Activated CD4-positive, alpha-beta T cell treated with anti-CD3 and anti-CD28 coated beads, Interleukin-2, amount 50 U/mL, for 16 hours (primary cell): ENCODE measurements at places on chromosomes 13 and 19.

DNA sequence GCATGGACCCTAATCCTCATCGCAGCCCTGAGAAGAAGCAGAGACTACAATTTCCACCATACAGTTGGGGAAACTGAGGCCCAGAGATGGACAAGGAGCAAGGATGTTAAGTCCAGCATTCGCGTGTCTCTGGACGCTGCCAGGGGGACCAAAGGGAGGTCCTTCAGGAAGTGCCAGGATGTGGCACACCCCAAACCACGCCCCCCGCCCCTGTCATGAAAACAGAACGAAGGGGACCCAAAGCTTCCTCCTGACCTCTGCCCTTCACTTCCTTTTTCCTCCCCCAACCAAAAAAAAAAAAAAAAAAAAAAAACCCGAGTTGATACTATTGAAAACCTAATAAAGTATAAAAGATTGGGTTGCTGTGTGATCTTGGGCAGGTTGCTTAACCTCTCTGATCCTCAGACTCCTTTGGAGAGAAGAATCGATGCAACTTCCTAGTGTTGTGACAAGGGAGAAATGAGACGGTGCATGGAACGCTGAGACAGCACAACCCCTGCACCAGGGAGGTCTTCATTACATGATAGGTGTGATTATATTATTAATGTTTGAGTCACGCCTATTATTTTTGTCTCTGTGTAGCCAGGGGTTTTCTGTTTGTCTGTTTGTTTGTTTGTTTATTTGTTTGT is 2.7 kb upstream of the ZBTB7A start:
- DNase-seq, result peak; percentile 68

DNA sequence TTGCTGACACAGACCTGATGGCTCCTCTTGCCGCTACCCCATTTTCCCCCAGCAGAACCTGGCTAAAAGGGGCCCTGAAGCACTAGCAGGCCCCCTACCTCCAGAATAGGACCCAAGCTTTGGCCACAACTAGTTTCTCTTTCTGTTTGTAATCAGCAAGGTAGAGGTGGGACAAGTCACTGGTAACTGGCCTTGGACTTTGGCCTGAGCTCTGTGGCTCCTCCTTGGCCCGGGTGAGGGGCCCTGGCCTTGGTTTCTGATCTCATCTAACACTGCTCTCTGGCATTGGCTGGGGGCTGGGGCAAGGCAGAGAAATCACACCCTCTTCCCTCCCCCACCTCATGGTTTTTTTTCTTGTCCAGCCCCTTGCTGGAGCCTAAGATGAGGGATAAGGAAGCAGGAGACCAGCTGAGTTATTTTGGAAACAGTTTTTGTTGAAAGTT is 2.1 kb downstream of the CALM3 start:
- no peak for DNase-seq

DNA sequence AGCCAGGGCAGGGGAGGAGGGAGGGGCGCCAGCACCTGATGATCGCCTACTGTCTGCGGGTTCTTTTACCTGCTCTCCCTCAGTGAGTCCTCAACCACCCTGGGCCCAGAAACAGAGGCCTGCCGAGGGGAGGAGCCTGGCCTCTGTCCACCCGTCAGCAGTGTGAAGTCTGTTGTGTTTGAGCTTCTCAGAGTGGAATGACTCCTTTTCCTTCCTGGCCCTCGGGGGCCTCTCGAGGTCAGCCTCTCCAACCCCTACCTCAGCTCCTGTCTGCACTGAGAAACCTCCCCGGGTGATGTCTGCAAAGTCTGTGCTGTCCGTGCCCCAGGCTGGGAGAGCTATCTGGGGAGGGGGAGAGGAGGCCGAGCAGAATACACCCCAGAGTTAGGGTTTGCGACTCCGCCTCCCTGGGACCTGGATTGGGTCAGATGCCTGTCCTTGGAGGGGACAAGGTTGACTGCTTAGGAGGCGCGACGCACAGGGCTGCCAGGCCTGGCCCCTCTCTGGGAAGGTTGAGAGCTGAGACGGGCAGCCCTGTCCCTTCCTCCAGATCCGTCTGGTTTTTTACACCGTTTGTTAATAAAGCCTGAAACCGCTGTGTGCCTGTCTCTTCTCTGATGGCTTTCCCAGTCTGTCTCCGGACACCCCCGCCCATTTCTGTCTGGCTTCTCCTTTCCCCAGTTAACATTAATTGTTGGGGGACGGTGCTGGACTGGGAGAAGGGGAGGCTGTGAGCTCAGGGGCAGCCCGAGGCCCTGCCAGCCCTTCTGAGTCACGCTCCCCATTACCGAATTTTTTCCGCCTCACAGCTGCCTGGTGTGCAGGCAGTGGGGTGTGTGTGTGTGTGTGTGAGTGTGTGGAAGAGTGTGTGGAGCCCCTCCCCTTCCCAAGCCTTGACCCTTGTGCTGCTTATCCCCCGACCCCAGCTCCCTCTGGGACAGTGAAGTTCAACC is 989 bp upstream of the SSC5D start:
- peak; percentile 40 for DNase-seq

GRCh38 chr13:108996430-108996829 is 367.0 kb downstream of the MYO16 start:
- no peak for DNase-seq

DNA sequence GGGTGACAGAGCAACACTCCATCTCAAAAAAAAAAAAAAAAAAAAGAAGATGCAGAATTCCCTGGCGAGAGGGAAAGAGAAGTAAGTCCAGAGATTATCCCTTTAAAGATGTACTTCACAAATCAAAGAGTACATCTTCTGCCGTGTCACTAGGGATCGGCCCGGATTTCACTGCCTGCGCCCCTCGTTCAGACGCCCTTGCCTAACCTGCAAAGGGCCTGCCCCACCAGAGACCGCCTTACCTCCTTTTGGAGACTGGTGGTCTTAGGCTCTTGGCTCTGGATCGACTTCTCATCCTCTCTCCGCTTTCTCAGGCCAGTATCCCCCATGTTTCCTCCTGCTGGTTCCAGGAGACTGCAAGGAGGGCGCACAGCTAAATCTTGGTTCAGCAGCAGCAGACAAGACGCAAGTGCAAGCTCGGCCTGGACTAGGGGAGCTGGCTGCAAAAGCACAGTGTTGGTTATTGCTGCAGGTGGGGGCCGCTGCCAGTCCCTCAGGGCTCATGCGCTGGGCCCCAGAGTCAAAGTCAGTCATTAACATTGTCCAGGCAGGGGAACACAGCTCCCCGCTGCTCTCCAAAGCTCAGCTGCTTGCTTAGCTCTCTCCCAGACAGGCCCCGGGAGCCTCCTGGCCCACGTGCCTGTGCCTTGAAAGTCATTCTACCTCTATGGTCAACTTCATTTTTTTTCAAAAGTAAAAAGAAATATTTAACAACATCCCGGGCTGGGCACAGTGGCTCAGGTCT is 1.2 kb downstream of the SLC7A9 start:
- DNase-seq, result no peak

DNA sequence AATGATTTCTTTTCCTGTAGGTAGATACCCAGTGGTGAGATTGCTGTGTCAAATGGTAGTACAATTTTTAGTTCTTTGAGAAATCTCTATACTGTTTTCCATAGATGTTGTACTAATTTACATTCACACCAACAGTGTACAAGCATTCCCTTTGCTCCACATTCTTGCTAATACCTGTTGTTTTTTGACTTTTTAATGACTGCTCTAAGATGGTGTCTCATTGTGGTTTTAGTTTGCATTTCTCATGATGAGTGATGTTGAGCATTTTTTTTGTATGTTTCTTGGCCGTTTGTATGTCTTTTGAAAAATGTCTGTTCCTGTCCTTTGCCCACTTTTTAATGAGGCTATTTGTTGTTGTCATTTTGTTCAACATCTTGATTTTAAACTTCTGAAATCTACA is 103.3 kb downstream of the DGKH start:
- no peak for DNase-seq

- peak; percentile 81 for DNase-seq
Measured at GRCh38 chr19:2469102-2469914, 6.6 kb upstream of the GADD45B start.

GRCh38 chr19:12647047-12647446 is 19.5 kb downstream of the MAN2B1 start:
- DNase-seq, result no peak

DNA sequence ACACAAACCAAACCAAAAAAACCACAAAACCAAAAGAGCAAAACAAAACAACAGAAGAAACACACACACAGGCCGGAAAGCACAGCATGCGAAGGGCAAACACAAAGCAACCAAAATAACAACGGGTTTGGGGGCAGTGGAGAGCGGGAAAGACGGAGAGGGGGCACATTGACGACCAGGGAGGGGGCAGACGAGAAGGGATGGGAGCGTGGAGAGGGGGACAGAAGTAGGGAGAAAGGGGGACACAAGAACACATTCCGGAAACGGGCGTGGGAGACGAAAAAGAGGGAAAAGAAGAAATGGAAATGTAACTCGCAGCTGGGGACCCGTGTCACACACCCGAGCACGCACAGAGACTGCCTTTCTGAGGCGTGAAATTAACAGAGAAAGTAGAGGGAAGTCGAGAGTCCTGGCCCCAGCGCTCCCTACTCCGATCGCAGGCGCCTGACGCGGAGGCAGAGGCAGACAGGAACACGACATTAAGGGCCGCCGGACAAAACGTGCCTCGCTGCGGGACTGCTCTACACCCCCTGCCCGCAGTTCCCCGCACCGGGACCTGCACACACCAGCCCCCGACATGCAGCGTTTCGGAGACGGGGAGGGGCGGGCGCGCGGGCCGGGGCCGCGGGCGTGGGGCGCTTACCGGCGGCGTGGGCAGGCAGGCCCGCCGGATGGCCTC is 652 bp downstream of the POU4F1 start:
- DNase-seq, result no peak

DNA sequence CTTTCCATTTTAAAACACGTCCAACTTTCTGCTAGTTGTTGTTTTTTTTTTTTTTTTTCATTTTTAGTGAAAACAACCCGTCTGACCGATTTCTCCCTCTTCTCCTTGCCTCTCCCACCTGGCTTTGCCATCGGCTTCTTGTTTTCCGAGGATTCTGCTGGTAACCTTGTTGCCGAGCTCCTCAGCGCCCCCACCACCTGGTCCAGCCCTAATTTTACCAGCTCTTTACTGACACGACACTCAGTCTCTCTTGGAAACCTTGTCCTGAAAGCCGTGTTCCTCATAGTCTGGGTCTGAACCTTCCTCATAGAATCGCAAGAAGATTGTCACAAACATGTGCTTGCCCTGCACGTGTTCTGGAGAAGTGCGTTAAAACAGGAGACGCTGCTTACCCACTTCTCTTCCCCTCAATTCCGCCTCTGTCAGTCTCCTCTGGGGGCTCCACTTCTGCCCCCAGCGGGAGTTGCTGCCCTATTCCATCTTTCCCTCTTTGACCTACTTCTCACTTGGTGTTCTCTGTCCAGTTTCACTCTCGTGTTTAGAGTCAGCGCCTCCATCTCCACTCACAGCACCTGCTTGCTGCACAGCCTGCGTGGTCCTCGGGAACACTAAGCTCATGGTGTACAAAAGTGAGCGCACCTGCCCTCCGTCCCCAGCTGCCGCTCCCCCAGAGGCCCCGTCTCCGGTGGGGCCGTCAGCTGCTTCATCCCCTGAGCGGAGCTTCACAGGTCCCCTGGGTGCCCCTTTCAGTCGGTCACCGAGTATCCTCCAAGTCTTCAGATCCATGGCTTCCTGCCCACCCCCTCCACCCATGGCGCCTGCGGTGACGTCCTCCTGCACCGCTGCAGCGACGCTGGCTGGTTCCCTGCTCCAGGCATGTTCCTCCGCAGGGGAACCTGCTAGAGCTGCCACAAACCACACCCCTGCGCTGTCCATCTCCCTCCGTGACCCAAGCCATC is 65.1 kb downstream of the TM9SF2 start:
- no peak for DNase-seq

- no peak for DNase-seq
Measured at GRCh38 chr19:14768001-14768400, 10.4 kb downstream of the ADGRE2 start.

DNA sequence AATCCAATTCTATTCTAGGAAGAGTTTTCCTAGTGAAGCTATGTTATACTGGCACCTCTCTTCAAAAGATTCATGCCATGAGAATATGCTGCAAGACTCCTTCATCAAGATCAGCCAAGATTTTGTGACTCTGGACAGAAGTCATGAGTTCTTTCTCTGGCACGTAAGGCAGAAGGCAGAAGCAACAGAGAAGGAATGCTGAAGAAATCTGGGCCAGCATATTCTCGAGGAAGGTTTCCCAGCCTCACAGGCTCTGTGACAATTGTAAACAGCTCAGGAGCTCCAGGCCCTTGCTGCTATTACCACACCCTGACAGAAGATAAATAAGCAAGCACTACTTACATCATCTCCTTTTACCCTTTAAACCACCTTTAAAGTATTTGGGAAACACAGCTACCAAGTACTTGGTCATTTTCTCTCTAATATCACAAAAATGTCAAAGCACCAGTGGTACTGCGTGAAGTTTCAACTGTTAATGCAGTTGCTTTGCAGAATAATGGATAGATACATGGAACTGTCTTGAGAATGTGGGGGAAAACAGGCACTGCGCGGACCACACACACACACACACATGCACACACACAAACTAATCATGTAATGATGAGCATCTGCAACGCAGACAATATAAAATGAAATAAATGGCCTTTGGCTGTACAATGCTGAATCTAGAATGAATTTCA is 55.4 kb downstream of the INTS6 start:
- no peak for DNase-seq

DNA sequence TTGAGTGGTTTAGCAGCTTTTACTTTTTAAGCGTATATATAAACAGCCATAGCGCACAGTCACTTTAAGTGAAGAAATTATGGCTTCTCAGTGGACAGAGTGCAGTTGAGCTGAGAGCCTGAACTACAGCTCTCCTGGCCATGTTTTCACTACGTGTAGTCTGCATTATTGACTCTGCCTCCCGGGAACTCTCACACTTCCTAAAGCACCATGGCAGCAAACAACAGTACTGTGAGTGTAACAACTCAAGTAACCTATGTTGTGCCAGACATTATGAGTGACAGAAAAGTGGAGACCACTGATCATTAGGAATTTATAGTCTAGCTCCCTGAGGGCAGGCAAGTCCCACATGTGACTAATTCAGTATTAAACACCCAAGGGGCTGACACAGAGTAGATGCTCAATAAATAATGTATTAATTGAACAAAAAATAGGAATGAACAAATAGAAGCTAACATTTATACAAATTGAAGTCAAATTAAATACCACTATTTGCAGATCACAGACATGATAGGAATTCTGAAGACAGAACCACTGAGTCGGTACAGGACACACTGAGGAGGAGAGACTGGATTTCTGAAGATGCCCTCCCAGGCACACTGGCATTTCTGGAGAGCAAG is 19.7 kb downstream of the EFNB2 start:
- DNase-seq, result no peak

DNA sequence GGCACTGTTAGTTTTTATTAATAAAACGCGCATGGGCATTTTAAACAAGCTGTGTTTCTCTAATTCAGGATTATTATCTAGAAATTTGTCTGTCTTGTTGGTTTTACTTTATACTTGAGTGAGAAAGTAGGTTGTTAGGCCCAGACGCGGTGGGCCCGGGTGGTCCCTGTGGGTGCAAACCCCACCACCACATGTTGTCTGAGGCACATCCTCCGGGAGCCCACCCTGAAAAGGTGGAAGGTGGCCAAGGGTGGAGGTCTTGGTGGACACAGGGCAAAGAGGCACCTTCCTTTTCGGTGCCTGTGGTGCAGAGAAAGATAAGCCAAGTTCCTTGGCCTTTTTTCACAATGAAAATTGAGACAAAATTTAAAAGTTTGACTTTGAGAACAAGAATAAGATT is 16.6 kb downstream of the ATP4B start:
- no peak for DNase-seq

GRCh38 chr13:25988661-25989060 is 63.2 kb downstream of the SHISA2 start:
- DNase-seq, result no peak

GRCh38 chr13:109156181-109156935 is 526.9 kb downstream of the MYO16 start:
- DNase-seq, result no peak

- DNase-seq, result peak; percentile 74
Measured at GRCh38 chr19:48510421-48511268, 990 bp downstream of the LMTK3 start.

GRCh38 chr19:39995794-39996193 is 1.1 kb upstream of the ZNF546 start:
- DNase-seq, result no peak
